ENCODE measurements at places on chromosomes 2 and 18.

DNA sequence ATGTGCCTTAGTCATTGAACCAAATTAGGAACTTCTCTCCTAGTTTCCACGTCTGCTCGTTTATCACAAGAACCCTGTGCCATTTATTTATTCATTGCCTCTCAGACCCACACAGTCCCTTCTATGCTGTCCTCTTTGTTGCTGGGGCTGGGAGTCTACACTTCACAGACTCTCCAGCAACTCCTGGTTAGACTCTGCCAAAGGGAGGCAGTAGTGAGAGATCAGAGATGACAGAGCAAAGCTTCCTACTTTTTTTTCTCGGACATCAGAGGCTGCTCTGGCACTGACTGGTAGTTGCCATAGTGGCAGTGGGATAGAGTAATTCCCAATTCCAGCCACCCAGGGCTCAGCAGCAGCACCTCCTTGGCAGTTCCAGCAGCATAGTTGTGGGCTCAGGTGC, 277.5 kb downstream of the BCL11A start:
- no peak for DNase-seq

DNA sequence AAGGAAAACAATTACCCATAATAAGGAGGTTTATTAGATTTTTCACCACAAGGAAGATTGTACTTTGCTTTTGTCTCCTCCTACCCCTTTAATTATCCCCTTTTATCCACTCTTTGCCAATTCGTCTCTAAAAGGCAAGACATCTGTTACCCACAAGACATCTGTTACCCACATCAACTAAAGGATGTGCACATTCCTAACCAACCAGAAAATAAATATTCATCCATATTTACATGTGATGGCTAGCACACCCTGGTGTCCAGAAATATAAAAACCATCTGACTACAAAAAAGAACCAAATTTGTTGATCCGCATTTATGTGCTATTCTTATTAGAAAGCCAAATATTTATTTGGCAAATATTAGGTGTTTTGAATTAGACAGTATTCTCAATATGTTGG, 35.7 kb downstream of the ACVR1C start:
- no peak for DNase-seq

DNA sequence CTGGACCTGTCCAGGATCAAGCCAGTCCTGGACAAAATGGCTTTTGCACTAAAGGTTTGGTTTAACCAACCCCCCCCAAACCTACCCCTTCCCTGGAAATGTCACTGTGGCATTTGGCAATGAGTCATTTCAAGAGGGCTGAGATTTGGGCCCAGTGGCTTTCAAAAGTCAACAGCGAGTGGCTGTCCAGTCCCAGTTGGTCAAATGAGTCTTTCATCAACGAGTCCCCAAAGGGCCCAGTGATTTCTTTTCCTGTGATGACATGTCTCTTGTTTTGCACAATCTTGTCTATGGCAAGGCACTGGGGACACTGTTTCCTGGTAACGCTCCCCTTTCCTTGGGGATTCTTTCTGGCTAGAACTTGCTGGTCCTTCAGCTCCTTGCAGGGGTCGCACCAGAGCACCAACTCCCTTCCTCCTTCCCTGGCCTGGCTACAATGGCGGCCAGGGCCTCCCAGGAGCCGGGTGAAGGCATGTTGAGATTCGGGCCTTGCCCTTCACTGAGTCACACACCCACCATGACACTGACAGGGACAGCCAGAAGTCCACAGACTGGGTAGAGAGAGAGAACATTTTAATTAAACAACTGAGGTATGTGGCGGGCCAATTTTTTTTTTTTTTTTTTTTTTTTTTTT, 87.2 kb downstream of the SMAD7 start:
- no peak for DNase-seq

DNA sequence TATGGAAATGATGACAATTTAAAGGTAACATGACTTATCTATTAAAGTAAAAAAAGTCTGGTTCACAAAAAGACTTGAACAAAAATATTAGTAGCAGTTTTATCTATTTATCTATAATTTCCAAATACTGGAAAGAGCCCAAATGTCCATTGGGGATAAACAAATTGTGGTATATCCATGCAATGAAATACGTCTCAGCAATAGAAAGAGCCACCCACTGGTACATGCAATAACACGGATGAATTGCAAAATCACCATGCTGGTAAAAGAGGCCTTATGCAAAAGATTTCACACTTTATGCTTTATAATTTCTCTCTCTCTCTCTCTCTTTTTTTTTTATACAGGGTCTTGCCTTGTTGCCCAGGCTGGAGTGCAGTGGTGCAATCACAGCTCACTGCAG, 91.4 kb upstream of the ASAP2 start:
- DNase-seq = no peak

GRCh38 chr2:54274781-54275242, 18.8 kb upstream of the TSPYL6 start:
- DNase-seq = no peak

- DNase-seq = no peak
Measured at GRCh38 chr18:48735080-48735676, 196.3 kb downstream of the CTIF start.

DNA sequence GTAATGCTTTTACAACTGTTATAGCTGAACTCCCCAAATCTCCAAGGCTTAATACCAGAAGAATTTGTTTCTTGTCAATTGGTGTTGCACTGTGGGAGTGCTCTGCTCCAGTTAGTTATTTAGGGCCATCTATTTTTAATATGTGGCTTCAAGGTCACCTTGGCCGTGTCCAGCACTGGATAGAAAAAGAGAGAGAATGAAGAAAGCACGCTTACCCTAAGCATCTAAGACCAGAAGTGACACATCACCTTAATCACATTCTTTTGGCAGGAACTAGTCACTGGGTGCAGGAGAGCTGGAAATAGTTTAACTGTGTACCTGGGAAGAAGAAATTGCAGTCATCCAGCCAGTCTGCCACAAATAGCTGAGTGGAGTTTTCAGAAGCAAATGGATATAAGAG, 78.8 kb downstream of the VWC2L start:
- DNase-seq = no peak

DNA sequence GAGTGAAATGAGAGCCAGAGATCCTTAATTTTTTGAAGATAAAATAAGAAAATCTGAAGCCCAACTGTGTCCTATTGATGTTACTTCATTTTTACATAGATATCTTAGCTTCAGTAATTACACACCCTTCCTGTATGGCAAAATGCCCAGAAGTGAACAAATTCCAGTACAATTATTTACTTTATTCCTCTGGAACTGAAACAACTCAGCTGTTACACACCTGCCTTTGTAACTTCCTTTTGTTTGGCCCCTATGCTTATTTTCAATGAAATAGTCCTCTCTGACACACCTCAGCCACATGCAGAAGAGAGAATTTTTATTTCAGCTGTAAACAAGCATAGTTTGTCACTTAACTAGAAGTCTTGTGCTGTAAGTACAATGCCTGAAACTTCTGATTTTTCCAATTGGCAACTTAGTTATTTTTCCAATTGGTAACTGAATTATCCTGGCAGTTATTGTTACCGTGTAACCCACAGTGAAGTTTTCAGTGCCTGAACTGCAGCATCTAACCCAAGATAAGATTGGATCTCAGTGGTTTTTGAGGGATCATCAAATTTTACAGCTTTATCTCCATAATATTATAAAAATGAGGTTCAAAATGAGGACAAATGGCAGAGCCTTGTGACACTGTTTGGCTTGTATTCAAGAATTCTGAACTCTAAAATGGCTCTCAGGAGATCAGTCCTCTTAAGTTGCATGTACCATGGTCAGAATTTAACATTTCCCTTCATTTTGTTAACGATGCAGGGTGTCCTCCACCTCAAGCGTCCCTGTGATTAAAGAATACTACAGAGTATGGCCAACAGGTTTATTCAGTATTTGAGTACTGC, 82.6 kb downstream of the PKP4 start:
- DNase-seq = peak; percentile 10

DNA sequence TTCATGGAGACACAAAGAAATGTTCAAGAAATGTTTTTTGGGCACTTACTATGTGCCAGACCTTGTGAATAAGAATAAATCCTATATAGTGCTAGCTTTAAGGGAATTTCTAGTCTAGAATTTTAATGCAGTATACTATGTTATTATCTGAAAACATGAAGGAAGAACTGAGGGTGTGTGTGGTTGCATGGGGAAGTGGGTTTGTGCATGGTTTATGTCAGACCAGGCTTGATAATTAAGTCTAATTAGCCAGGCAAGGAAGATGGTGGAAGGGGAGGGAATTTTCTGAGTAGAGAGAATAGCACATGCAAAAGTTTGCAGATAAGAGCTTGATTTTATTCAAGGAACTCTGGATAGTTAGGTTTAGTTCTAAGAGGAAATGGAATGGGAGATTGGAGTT, 6.5 kb downstream of the RBBP8 start:
- DNase-seq = no peak
